ENCODE measurements at places on chromosomes 6 and 20.

DNA sequence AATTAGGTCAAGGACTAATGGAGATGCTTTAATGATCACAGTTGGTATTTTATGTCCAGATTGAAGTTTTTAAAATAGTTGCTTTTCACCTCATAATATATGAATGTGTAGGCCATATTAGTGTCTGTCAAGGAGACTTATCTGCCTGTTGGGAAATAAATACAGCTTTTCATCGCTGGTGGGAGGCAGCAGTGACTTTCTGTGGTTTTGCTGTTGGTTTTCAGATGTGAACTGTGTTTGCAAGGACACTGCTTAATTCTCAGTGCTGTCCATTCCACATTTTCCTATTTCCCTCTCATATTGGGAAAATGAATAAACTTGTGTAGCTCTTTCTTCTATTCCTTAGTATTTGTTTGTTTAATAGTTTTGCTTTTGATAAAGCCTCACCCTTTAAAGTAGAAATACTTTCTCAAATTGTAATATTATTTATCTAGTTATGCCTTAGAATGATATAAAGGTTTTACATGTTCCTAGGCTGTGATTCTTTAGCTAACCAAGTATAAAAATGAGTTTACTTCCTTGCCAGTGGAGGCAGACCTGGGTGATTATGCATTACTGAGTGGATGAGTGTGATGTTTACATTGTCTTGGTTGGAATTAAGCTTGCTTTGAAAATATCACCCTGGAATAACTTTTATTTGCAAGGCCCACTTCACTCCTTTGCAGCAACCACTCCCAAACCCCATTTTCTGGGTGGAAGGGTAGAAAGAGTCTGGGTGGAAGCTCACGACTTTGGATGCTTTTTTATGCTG lies 3.3 kb downstream of the PLCB4 start:
- DNase-seq: no peak

GRCh38 chr6:47587493-47587892 lies 109.9 kb downstream of the CD2AP start:
- no peak for DNase-seq

GRCh38 chr20:15857173-15857784 lies 716.0 kb downstream of the KIF16B start:
- DNase-seq: no peak

GRCh38 chr6:40251637-40252300 lies 317.5 kb upstream of the MOCS1 start:
- no peak for DNase-seq

- peak; percentile 26 for DNase-seq
These were observed 631 bp downstream of the MDGA1 start for GRCh38 chr6:37696841-37697662.

DNA sequence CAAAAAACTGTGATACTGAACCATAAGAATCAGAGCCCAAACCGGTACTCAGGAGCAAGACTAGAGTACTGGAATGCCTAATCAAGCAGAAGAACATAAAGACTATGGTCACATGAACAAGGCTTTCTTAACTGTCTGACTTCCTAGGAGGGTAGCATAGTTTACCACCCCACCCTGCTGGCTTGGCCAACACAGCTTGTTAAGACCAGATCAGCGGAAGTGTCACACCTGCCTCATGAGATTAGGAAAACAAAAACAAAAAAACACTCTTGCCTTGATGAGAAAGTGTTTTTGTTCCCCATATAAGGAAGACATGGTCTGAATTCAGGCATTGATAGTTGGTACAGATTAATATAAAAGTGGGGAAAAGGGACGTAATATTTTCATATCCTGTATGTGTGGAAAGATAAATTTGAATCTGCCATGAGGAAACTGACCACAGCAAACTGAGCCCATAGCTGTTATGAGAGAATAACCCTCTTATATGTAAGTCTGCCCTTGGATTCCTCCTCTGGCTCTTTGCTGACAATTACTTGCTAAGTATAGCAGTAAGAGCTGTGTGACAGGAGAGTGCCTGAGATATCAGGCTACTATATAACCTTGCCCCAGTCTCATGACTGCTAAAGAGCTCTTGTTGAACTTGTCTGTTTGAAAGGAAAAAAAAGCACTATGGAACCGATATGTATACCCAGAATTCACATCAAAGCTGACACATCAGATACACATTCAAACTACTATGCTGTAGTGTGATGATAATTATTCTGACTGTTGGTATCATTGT lies 197.1 kb downstream of the EPHA7 start:
- DNase-seq: no peak

DNA sequence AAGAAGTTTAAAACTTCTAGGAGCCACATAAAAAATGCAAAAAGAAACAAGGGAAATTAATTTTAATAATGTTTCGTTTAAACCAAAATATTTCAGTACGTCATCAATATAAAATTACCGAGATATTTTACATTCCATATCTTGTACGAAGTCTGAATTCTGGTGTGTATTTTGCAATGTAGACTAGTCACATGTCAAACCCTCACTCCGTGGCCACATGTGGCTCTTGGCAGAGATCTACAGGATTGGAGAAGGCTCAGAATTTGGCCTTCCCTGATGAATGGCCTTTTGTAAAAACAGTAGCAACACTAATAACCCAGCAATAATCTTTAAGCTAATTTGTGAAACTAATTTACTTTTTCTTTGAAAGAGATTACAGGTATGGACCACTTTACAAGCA lies 217.1 kb downstream of the PRL start:
- DNase-seq: no peak

- no peak for DNase-seq
These were observed 26.3 kb upstream of the FOXQ1 start for GRCh38 chr6:1285556-1285955.

DNA sequence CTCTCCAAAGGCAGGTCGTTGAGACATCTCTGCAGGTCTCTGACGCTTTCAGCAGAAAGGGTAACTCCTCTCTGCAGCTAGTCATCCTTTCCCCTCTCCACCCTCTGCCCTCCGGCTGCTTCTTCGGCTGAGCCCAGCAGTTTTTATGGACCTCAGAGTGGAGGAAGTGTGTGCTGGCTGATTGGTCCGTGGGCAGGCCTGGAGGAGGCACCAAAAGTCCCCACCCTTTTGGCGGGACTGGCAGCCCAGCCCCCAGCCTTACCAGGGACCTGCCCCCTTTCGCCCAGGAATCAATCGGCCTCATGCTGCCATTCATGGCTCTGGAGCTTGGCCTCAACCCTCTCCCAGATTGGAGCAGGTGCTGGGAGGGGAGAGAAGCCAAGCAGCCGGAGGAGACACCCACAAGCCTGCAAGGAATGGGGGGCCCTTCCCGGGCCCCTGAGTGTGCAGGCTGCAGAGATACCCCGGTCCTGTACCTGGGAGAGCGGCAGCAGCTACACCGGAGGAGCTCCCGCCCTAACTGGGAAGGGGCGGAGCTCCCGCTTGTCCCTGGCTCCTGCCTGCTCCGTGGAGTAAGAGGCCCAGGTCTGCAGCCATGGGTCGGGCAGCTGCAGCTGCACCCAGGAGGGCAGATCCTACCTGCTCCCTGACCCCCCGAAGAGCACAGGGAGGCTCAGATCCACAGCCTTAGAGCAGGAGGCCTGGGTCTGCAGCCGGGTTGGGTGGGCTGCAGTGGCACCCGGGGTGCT lies 170.3 kb upstream of the SOX4 start:
- DNase-seq: no peak

- no peak for DNase-seq
These were observed 291.6 kb downstream of the CLIC5 start for GRCh38 chr6:45724027-45724426.

DNA sequence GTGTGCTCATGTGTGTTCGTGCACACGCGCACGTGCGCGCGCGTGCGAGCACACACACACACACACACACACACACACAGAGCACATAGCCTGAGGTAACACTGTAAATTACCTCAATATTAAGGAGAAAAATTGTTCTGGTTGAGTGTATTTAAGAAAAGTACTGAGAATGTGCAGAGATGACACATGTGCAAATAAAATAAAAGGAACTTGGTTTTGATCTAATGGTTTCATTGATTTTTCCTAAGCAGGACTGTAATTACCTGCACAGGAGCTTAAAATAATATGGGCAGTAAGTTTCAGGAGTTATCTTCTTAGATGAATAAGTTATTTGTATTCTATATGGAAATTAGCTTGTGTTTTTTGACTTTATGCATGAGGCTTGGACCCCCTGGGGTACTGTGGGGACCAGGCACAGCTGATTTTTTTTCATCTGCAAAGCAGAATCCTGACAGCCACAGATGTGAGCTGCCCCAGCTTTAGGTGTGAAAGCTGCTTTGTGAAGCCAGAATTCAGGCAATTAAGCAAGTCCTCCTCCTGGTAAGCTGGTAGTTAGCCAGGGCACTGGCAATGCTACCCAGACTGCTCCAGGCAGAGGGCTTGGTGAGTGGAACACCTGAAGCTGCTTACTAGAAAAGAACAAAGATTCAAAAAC lies 1040.6 kb upstream of the CITED2 start:
- no peak for DNase-seq

DNA sequence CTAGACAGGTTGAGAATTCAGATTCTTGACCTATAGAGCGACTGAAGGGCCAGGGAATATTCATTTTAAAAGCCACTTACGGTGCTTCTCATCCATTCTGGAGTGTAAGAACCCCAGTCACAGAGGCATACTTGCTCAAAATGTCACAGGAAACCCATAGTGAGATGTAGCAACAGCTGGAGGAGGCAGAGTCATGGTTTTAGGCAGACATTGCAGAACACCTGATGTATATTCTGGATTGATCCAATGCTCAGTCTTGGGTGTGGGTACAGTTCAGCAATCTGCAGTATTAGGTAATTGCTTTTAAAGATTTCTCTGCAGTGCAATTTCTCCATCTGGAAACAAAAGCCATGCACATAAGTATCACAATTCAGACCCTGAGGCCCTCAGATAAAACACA lies 137.4 kb upstream of the SLC22A23 start:
- DNase-seq: no peak

GRCh38 chr6:12348530-12349511 lies 58.7 kb downstream of the EDN1 start:
- DNase-seq: no peak

DNA sequence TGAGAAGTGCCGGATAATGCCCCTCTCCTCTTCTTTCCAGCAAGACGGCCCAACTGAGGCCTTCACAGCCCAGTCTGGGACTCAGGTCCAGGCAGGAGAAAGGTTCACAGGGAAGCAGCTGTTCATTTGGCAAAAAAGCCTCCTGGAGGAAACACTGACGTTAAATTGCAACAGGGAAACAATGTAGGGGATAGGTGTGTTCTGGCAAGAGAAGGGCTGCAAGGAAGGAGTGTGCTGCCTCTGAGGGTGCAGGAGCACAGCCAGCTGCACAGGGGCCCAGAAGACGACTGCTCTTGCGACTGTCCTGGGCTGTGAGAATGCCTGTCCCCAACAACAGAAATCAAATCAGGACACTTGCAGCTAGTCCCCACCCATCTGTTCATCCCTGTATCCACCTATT lies 70.6 kb upstream of the PMEPA1 start:
- no peak for DNase-seq

DNA sequence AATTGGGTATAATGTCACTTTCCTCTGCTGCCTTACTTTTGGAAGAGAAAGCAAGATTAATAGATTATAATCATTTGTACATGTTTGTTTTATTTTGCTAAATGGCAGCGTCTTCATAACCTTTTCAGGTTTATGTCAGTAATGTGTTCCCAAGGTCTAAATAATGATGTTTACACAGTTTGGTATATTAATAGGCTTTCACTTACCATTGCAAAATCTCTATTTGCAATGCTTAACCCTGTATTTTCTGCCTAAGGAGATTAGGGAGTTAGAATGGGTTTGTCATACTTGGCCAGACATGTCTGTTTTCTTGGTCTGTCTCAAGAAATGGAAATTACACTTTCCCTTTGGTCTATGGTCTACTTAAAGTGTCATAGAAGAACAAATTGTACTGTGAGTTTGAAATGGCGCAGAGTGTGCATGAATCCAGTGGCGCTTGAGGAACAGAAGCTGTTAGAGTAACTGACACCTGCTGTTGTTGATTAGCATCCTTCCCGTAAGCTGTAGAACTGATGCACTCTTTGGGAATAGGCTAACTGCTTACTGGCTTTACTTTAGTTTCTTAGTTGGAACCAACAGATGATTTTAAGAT lies 261.1 kb downstream of the SAMD5 start:
- no peak for DNase-seq

DNA sequence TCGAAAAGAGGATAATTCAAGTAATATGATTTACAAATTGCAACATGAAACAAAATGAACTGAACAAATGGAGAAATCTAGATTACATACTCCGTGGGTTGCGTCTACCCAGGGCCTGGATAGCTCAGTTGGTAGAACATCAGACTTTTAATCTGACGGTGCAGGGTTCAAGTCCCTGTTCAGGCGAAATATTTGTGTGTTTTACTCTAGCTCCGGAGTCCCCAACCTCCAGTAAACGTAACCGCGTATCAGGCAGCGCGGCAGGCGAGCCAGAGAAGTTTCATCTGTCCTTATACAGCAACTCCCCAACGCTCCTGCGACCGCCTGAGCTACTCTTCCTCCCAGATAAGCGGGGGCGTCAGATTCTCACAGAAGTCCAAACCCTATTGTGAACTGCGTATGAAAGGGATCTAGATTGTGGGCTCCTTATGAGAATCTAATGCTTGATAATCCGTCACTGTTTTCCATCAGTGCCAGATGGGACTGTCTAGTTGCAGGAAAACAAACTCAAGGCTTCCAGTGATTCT lies 176.1 kb downstream of the TRIM27 start:
- DNase-seq: no peak

DNA sequence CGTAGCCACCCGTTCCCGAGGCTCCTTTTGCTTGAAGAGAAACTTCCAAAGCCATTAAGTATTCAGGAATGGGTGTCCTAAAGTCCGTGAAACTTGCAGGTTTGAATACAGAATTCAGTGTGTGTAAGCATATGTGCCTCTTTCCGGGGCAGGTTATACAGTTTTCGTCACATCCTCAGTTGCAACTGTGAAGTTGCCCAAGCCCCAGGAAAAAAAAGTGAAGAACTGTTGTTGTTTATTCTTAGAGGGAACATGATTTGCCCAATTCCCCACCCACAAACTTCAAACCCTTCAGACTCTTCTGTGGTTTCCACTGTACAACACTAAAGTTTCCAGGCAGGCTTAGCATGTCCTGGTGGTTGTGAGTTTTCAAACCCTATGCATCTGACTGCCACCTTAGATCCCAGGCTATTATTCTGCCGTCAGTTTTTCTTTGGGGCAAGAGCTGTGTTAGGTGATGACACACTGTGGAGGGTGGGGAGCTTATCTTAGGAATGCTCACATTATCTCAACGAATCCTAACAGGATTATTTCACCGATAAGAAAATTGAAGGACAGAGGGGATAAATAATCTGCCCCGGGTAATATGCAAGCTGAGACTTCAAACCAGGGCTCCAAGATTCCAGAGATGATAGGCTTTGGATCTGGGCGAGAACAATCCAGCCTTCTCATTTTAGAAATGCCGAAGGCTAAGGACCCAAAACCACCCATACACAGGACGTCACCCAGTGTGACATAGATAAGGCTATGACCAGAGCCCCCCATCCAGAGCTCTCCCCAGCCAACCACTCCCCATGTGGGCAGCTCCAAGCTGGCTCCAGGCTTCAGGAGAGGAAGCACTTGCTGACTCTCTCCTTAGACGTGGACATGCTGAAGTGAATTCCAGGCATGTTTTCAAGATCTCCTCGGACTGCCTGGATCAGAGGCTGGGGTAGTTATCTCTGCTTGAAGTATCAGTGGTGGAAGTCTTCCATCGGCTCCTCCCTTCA lies 81.7 kb upstream of the AFDN start:
- DNase-seq: no peak

GRCh38 chr6:135439549-135439948 lies 58.0 kb downstream of the AHI1 start:
- no peak for DNase-seq

- no peak for DNase-seq
These were observed 20.7 kb downstream of the CGA start for GRCh38 chr6:87074101-87074621.
